ENCODE measurements at places on chromosomes 11 and 22.

DNA sequence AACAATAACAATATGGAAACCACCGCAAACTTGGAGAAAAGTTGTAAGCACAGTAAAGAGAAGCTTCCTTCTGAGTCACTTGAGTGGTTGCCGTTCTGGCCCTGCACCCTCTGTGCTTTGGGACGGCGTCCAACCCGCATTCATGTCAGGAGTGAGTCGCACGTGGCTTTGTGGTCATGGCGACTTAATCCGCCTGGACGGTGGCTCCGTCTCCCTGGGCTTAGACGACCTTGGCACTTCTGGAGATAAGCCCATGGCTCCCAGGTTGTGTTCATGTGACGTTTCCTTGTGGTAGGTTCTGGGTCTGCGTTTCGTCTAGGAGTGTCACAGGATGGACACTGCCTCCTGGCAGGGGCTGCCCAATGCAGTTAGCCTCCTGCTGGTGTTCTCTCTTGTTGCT, 40.5 kb downstream of the TPCN2 start:
- DNase-seq: no peak

DNA sequence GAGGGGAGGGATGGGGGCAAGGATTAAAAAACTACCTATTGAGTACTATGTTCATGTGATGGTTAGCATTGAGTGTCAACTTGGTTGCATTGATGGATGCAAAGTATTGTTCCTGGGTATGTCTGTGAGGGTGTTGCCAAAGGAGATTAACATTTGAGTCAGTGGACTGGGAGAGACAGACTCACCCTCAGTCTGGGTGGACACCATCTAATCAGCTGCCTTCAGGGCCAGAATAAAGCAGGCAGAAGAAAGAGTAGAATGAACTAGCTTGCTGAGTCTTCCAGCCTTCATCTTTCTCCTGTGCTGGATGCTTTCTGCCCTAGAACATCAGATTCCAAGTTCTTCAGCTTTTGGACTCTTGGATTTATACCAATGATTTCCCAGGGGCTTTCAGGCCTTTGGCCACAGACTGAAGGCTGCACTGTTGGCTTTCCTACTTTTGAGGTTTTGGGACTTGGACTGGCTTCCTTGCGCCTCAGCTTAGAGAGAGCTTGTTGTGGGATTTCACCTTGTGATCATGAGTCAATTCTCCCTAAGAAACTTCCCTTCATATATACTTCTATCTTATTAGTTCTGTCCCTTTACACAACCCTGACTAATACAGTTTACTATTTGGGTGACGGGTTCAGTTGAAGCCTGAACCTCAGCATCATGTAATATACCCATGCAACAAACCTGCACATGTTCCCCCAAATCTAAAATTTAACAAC, 70.2 kb downstream of the MTNR1B start:
- no peak for DNase-seq

GRCh38 chr11:118224511-118225188, at the start of gene JAML:
Gene JAML (minus strand): TSS chr11:118225011. CDS start chr11:118214866, 10,145 bp downstream.
- DNase-seq: peak; percentile 46

DNA sequence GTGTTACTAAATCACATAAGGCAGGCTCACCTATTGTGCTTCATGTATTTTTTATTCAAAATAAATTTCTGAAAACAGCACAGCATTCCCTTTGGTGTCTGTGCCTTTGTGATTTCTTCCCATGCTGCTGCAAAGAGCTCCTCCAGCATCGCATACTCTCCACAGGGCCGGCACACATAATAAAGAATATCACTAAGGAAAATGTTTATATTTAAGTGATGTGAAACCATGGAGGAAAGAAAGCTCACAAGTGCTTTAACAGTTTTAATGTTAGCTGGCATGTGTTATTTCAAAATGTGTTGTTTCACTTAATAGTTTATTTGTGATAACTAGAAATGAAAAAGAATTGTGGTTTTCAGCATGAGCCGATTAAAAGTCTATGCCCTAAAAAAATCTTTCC, 241.3 kb upstream of the ANO3 start:
- no peak for DNase-seq

GRCh38 chr22:50556703-50557102, 6.0 kb downstream of the SYCE3 start:
- no peak for DNase-seq

- no peak for DNase-seq
Measured at GRCh38 chr11:104324276-104324675, 160.3 kb upstream of the PDGFD start.

- DNase-seq: no peak
Measured at GRCh38 chr22:41742918-41743317, 43.6 kb downstream of the MEI1 start.

GRCh38 chr11:46952553-46952952, 16.0 kb downstream of the CSTPP1 start:
- no peak for DNase-seq

Data from activated naive CD4-positive, alpha-beta T cell (primary cell).